Fibroblast of the aortic adventitia (primary cell): ENCODE measurements at places on chromosomes 4 and X. TPM values are rescaled to one million over a fixed set of nuclear protein-coding genes. Genes with fewer than 3 reads are reported as not detected.

EVC gene
- total RNA-seq = 58.2 and 127 TPM in 2 replicates

DMRTC1 gene
- not detected in 2 replicates for total RNA-seq

ZNF827 gene
- total RNA-seq = 10.7 and 16.7 TPM in 2 replicates

PRDM8 gene
- 7.8 and 15.6 TPM in 2 replicates for total RNA-seq

EMCN gene
- 0.90 and 0.99 TPM in 2 replicates for total RNA-seq

GPR34 gene
- total RNA-seq = not detected in 2 replicates

SNX25 gene
- total RNA-seq = 27.5 and 102 TPM in 2 replicates

OFD1 gene
- total RNA-seq = 20.3 and 41.7 TPM in 2 replicates

GABRE gene
- 29.4 and 33.2 TPM in 2 replicates for total RNA-seq

JCHAIN gene
- total RNA-seq = 0.99 and 18.2 TPM in 2 replicates

ANK2 gene
- 190 and 200 TPM in 2 replicates for total RNA-seq

TCEAL8 gene
- total RNA-seq = 144 and 370 TPM in 2 replicates

ARFIP1 gene
- 55.5 and 66.6 TPM in 2 replicates for total RNA-seq

SERPINA7 gene
- total RNA-seq = not detected in 2 replicates

DUX4 gene
- total RNA-seq = not detected in 2 replicates

FAM149A gene
- 10.8 and 15.6 TPM in 2 replicates for total RNA-seq

UBE2D3 gene
- total RNA-seq = 247 and 487 TPM in 2 replicates

CCDC158 gene
- 0.65 and 0.90 TPM in 2 replicates for total RNA-seq

CPZ gene
- 7.0 and 24.9 TPM in 2 replicates for total RNA-seq

SMR3B gene
- total RNA-seq = not detected in 2 replicates

NEUROG2 gene
- total RNA-seq = not detected in 2 replicates

SSX4 gene
- total RNA-seq = not detected in 2 replicates

MAGEA11 gene
- not detected in 2 replicates for total RNA-seq

GAGE1 gene
- total RNA-seq = not detected in 2 replicates

MAGEC1 gene
- total RNA-seq = not detected in 2 replicates

F9 gene
- total RNA-seq = not detected in 2 replicates

LARP1B gene
- 13.7 and 23.8 TPM in 2 replicates for total RNA-seq

OPN1MW3 gene
- not detected in 2 replicates for total RNA-seq

CXCL8 gene
- total RNA-seq = 0.98 and 2.4 TPM in 2 replicates

JADE3 gene
- total RNA-seq = 3.9 and 5.9 TPM in 2 replicates

SMIM10 gene
- 5.0 and 6.6 TPM in 2 replicates for total RNA-seq

PASD1 gene
- total RNA-seq = not detected in 2 replicates

KLB gene
- total RNA-seq = under 0.01 TPM in 1 of 2 replicates, not detected in the other

ZBTB49 gene
- 6.8 and 14.5 TPM in 2 replicates for total RNA-seq

PITX2 gene
- total RNA-seq = 0.18 and 1.4 TPM in 2 replicates
